ENCODE measurements at places on chromosomes 2 and 18.

DNA sequence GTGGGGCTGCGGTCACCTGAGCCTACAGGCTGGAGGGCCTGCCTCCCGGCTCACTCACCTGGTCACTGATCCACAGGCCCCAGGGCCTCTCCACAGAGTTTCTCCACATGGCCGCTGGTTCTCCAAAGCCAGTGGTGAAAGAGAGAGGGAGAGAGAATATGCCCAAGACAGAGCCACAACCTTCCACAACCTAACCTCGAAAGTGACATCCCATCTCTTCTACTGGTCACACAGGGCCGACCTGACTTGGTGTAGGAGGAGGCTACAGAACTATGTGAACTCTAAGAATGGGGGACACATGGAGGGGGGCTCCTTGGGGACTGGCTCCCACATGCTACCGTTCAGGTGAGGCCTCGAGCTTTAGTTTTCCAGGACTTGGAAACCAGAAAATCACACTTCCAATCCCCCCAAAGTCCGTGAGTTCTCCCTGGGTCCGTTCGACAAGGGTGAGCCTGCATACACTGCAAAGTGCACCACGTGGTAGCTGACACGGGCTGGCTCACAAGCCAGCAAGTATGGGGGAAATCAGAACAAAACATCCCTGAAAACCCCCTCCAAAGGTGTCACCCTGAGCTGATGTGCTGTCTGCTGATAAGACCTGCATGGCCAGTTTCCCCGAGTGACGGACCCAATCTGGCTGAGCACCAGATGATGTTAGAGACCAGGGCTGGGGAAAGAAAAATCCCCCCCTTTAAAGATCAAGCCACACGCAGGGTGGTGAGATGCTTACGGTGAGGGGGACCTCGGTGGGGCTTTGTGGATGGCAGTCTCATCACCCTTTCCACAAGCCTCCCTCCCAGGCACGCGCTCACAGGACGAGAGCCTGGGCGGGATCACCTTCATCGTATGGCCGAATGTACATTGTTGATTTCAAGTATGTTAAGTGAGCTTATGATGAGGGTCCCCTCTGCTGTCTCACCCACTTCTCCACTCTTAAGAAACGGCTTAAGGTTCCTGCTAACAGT is 54.2 kb upstream of the SEMA4C start:
- no peak for DNase-seq

GRCh38 chr2:116879650-116880160 is 934.8 kb upstream of the DDX18 start:
- no peak for DNase-seq

GRCh38 chr2:212157012-212157411 is 381.6 kb downstream of the ERBB4 start:
- DNase-seq = no peak

GRCh38 chr2:44826601-44827000 is 114.9 kb upstream of the SIX3 start:
- DNase-seq = no peak

- peak; percentile 43 for DNase-seq
Observed at GRCh38 chr2:154437104-154437503, 261.4 kb upstream of the KCNJ3 start.

GRCh38 chr2:130911482-130911881 is 74.8 kb downstream of the ARHGEF4 start:
- no peak for DNase-seq

- peak; percentile 3 for DNase-seq
Observed at GRCh38 chr2:127051116-127052056, 55.6 kb downstream of the BIN1 start.

GRCh38 chr2:43146083-43146482 is 80.3 kb downstream of the ZFP36L2 start:
- DNase-seq = no peak

DNA sequence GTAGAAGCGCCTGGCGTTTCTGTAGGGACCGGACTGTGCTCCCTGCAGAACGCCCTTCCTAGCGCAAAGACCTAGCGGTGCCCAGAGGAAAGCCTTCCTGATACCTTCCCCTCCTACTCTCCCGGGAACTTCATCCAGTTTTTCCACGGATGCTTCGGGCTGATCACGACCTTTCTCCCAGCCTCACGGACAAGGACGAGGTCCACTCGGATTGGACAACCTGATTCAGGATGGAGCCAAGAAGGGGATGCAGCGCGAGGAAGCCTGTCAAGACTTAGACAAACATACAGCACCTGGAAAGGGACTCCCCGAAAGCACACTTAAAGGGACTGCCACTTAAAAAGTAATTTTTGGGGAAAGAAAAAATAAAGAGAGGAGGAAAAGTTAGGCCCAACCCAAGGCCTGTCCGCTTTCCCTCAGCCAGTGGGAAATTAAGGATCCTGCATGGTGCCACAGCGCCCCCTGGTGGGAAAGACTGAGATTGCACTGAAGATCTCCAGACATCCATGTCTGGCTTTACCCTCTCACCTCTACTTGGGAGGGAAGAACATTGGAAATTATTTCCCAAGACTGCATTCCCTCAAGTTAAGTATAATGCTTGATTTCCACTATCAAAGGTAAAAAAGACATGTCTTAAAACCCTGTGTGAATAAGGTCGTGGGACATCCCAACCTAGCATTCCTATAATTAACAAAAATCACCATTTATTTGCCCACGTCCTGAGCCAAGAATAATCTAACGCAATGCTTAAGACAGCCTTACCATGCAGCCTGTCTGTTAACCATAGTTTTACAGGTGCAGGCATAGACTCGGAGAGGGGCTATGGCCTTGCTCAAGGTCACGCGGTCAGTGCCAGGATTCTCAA is 13.4 kb upstream of the COPS8 start:
- DNase-seq = peak; percentile 44

GRCh38 chr2:231662811-231663457 is 45.4 kb upstream of the PTMA start:
- DNase-seq = no peak

- peak; percentile 39 for DNase-seq
Observed at GRCh38 chr2:9941196-9941995, 10.1 kb upstream of the GRHL1 start.

- DNase-seq = no peak
Observed at GRCh38 chr2:240284503-240285259, 144.2 kb upstream of the OTOS start.

- no peak for DNase-seq
Observed at GRCh38 chr2:191626497-191627151, 51.3 kb upstream of the NABP1 start.

DNA sequence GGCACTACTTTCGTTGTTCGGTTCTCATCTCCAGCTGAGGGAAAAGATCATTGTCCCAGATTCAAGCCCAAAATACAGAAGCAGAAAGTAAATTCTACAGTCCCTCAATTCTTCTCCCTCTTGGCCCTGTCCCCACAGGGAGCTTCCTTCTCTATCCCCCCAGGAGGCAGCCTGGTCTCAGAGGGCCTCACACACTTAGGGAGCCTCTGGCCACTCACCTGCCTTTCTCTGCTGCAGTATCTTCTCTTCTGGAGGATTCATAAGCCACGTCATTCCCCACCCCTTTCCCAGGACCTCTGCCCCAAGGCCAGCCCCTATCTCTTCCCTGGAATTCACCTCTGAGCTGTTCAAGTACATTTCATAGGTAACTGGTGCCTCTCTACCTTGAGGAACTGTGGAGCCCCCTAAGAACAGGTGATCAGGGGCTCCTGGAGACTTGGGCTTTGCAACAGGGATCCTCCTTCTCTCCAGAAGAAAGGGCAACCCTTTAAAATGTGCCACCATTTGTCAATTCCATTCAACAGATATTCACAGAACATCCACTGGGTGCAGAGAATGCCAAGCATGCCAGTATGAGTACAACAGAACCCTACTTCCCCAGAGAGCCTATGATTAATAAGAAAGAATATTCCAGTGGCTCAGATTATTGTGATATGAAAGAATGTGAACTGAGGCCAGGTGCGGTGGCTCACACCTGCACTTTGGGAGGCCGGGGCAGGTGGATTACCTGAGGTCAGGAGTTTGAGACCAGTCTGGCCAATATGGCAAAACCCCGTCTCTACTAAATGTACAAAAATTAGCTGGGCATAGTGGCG is 72.9 kb downstream of the CIB4 start:
- DNase-seq = no peak

DNA sequence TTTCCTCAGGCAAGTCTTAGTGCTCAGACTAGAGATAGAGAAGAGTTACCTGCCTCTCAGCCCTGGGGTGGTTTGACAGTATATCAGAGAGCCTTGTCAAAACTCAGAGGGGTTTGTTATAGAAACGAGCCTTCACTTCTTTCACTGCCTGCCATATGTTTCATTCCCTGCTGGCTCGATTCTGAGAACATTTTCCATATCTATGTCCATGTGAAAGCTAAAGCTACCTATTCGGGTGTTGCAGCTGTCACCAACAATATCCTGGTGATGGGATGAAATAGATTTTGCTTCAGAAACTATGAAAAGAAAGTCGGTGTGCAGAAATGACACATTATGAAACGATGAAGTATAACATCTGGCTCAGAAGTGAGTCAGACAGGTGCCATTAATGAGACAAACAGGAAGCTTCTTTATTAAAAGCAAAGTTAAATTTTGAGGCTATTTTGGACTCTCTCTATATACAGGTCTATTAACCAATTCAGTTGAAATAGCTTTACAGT is 56.1 kb upstream of the TANK start:
- DNase-seq = no peak

GRCh38 chr18:833197-833596 is 21.2 kb upstream of the YES1 start:
- no peak for DNase-seq

DNA sequence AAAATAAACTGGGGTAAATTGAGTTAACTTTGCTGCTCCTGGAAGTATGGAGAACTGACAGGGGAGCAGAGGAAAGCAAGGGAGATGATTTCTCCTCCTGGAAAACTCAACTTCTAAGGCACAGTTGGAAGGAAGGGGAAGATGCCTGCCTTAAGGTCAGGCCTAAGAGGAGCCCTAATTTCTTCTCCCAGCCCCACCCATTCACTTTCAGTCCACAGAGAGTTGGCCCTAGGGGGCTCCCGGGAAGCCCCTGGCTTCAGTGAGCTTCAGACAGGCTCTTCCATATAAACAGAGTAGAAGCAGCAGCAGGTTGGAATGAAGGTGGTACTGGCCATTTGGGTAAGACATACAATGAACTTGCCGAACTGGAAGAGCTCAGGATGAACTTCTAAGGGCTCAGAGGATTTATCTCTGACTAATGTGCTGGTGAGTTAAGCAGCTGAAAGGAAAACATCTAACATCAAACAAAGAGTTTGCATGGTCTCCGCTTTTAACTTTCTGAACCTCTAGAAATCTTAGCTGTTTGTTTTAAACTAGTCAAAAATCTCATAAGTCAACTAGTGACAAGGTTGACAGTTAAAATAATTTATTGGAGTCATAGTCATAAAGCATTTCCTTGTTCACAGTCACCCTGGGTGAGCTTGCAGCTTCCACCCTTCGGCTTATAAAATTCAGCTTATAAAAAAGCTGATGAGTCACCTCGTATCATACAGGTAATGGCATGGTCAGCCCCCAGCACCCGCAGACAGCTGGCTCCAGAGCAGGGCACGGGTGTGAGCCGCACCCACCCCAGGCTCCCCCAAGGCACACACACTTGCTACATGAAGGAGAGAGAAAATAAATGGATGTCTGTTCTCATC is 9.8 kb downstream of the MALL start:
- no peak for DNase-seq

- no peak for DNase-seq
Observed at GRCh38 chr2:173716458-173717052, 248.6 kb downstream of the SP3 start.

DNA sequence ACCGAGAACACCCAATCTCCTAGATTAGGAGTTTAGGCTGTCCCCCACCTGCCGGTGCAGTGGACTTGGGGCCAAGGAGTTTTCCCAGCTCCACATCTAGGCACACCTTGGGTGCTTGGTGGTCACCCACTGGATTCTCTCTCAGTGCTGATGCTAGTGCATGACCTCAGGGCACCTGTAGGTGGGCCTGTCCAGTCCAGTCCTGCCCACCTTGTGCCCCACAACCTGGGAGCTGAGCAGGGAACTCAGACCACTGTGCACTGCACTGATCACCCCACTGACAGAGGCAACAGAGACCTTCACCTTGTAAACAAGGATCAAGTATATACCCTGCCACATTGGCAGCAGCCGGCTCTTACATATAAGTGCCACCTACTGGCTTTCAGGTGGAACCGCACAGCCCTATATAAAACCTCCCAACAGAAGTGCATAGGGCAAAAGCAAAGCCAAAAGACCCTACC is 12.7 kb upstream of the CDH19 start:
- peak; percentile 20 for DNase-seq

DNA sequence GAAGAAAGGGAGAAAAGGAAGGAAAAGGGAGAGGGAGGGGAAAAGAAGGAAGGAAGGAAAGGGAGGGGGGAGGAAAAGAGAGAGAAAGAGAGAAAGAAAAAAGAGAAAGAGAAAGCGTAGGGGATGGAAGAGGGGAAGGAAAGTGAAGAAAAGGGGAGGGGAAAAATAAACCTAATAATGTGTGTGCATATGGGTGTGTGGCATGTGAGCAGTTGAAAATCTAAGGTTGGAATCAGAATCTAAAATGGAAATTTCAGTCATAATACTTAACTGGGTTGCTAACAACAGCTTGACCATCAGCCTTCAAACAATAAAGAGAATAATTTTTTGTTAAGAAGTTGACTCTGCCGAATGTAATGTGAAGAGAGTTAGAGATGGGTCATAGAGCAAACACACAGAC is 407.9 kb upstream of the SLC14A2 start:
- no peak for DNase-seq

- no peak for DNase-seq
Observed at GRCh38 chr2:240460253-240460711, 24.8 kb downstream of the GPC1 start.

DNA sequence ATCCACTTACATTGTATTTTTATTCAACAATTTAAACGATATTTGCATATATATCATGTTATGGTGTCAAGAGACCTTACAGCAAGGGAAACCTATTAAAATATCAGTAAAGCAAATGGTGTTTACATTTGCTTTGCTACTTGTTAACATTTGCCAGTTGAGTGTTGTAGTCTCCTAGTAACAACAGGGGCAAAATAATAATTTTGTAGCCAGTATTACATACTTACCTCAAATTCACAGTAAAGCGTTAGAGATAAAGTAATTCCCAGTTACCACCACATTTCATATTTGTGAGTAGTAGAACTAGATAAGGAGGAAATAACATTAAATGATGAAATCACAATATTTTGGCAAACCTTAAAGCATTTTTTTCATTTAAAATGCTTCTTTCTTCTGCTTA is 71.3 kb downstream of the FASTKD2 start:
- no peak for DNase-seq

- DNase-seq = no peak
Observed at GRCh38 chr2:61970807-61971556, 65.5 kb downstream of the COMMD1 start.

GRCh38 chr2:216217904-216218260 is 108.7 kb downstream of the XRCC5 start:
- no peak for DNase-seq

GRCh38 chr2:122075381-122075780 is 319.9 kb downstream of the TSN start:
- DNase-seq = no peak

DNA sequence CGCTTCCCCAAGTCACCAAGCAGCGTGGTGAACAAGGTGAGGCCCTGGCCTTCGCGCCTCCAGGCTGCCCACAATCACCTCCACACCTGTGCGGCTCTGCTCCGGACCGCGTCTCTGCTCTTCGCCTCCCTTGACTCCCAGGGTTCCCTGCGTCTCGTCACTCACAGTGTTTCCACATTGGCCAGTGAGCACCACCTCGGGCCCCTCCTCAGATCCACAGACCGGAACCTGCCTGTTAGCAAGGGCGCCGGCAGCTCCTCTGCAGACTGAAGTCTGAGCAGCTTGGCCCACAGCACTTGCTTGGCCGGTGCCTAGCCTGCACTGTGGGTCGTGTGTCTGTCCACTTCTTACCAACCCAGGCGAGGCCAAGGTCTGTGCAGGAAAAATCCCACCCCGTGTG is 155.3 kb upstream of the ALKAL2 start:
- no peak for DNase-seq

- DNase-seq = no peak
Observed at GRCh38 chr18:44096016-44096415, 584.7 kb upstream of the SETBP1 start.

All from MV-4-11 (cell line).